ENCODE measurements at places on chromosomes 12 and 14.
A peak's percentile ranks its signal among the peaks of the same experiment; 100 is the strongest.

- DNase-seq, result no peak
Observed at GRCh38 chr12:58915037-58915436, 5.3 kb downstream of the LRIG3 start.

DNA sequence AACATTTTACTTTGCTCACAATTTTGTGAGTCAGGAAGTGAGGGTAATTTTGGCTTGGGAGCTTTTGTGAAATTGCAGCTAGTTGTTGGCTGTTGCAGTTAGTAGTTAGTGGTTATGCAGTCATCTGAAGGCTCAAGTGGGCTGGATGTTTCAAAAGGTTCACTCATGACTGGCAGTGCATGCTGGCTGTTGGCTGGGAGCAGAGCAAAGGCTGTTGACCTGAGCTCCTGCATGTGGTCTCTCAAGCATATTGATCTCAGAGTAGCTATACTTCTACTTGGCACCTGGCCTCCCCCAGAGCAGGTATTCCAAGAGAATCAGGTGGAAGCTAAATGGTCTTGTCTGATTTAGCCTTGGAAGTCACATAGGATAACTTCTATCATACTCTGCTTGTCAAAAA lies 414.1 kb upstream of the STXBP6 start:
- DNase-seq, result no peak

DNA sequence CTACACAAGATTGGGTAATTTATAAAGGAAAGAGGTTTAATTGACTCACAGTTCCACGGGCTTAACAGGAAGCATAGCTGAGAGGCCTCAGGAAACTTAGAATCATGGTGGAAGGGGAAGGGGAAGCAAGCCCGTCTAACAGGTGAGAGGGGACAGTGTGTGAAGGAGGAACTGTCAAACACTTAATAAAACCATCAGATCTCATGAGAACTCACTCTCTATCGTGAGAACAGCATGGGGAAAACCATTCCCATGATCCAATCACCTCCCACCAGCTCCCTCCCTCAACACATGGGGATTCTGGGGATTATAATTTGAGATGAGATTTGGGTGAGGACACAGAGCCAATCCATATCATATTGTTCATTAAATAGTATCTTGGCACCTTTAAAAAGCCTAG lies 56.1 kb downstream of the EPS8 start:
- no peak for DNase-seq

- no peak for DNase-seq
Observed at GRCh38 chr12:96814200-96814599, 92.9 kb upstream of the NEDD1 start.

DNA sequence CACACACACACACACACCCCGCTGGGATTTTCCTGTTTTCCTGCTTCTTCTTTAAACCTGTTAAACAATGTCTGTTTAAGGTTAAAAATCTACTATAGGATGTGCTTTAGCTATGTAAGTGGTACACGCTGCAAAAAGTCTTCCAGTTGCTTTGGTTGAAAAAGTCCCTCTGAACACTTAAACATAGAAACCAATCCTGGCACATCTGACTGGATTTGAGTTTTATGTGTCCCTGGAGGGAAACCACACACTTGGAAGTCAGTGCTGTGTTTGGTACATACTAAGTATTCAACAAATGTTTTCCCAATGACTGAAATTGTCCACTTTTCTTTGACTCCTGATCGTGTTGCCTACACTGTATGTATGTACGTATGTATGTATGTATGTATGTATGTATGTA lies 22.0 kb downstream of the CFL2 start:
- no peak for DNase-seq

- no peak for DNase-seq
Observed at GRCh38 chr12:32586390-32586789, 92.7 kb upstream of the DNM1L start.

DNA sequence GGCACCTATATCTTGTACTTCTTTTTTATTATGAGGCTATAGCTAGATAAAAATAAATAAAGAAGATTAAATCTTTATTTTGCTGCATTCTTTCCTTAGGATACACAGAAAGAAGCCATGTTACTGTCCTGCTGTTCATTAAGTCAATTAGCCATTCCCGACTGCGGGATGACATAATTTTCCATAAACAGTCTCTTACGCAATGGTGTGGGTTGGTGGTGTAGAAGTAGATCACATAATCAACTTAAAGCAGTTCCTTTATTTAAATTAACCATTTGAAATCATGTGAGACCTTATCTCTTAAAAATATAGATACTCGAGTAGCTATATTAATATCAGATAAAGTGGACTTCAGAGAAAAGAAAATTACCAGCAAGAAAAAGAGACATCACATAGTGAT lies 40.2 kb downstream of the TAOK3 start:
- no peak for DNase-seq

GRCh38 chr12:104551-105081 lies 38.0 kb downstream of the IQSEC3 start:
- DNase-seq, result no peak

- DNase-seq, result no peak
Observed at GRCh38 chr14:47539031-47539461, 136.4 kb downstream of the MDGA2 start.

DNA sequence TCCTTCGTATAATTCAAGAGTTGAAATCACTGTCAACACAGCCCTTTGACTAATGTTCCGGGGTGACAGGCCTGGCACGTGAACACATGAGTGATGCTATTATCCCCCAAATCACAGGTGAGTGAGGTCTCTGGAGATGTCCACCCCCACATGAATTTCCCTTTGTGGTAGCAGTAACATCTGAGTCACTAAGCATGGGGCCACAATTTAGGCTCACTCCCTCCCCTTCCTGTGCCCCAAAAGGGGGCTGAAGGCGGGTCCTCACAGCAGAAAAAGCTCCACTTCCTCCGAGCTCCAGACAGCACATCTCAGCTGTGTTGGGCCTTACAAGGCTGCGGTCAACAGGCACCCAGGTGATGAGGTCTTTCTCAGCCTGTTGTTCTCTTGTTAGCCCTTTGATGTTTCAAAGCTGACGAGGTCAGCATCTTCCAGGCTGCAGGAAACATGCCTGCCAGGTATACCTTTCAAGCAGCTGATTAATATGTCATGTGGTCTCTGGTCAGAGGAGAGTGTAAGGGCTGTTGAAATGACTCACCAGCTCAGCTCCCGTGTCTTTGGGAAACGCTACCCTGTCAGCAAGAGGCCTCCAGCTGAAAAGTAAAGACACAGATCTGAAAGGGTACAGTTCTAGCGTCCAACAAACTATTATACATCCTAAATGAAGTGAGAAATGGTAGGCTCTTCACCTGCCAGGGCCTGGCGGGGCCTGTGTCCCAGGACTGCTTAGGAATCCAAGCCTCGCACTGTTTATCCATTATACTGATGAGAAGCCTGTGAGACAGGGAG lies 107.3 kb downstream of the ZFP36L1 start:
- peak; percentile 51 for DNase-seq

DNA sequence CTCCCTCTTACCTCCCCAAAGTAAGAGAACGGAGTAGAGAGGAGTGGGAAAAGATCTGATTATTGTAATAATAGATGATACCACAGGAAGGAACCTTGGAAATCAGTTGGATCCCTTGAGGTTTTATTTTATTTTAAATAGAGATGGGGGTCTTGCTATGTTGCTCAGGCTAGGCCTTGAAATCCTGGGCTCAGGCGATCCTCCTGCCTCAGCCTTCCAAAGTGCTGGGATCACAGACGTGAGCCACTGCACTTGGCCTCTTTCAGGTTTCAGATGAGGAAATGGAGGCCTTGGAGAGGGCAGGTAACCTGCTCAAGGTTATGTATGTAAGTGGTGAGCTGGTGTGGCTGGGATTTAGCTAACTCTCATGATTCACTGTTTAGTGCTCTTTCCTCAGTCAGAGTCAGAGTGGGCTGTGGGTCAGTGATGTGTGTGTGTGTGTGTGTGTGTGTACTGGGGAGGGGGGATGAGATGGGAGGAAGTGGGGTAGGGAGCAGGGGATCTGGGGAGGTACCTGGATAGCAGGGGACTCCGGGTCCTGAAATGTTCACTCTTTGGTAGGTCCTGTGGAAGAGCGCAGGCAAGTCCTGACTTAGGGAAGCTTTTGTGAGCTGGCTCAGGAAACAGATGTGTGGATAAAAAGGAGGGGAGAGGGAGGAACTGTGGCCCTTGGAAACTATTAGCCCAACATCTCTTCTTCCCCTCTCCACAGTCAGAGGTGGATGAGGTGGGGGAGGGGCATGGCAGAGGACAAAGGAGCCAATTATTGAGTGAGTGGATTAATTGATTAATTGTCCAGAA lies 4.7 kb upstream of the CISTR start:
- no peak for DNase-seq

- DNase-seq, result no peak
Observed at GRCh38 chr14:60188115-60188514, 22.9 kb upstream of the DHRS7 start.

DNA sequence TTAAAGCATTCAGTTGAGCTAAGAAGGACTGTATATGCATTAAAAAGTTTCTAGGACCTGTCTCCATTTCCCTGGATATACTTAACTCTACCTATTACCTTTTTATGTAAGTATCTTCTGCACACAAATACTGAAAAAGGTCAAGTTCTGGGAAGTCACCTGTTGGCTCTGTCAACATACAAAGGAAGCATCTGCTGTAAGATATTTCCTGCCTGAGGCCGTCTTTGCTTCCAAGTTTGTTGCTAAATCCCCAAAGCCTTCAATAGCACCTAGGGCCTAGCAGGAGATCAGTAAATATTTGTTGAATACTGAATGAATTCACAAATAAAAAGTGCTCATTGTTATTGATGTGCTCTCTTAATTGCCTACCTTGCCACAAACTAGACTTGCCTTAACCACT lies 188.4 kb downstream of the DUSP6 start:
- DNase-seq, result no peak

GRCh38 chr12:325906-326305 lies 63.2 kb downstream of the KDM5A start:
- no peak for DNase-seq

DNA sequence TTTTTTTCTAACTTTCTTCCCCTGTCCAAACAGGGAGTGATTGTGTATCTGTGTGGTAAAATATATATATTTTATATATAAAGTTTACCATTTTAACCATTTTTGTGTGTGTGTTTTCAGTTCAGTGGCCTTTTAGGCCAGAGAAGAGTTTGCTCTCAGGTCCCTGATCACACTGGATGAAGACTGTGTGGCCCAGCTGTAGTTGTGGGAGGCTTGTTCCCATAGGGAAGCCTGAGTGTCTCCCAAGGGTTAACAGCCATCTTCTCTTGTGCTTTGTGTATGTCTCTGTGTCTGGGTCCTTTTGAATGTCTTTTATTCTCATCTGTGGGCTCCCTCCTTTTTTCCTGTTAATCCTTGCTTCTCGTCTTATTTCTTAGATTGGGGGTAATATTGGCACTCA lies 23.4 kb downstream of the CGRRF1 start:
- no peak for DNase-seq

GRCh38 chr14:75495399-75495798 lies 26.9 kb upstream of the BATF start:
- no peak for DNase-seq

GRCh38 chr12:70353780-70354660 lies 12.1 kb upstream of the KCNMB4 start:
- no peak for DNase-seq

DNA sequence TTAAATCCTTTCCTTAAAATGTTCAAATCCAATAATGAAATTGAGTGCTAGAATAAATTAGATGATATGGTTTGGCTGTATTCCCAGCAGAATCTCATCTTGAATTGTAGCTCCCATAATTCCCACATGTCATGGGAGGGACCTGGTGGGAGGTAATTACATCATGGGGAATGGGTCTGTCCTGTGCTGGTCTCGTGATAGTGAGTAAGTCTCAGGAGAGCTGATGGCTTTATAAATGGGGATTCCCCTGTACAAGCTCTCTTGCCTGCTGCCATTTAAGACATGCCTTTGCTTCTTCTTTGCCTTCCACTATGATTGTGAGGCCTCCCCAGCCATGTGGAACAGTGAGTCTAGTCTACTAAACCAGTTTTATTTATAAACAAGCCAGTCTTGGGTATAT lies 508.5 kb downstream of the ETNK1 start:
- no peak for DNase-seq

DNA sequence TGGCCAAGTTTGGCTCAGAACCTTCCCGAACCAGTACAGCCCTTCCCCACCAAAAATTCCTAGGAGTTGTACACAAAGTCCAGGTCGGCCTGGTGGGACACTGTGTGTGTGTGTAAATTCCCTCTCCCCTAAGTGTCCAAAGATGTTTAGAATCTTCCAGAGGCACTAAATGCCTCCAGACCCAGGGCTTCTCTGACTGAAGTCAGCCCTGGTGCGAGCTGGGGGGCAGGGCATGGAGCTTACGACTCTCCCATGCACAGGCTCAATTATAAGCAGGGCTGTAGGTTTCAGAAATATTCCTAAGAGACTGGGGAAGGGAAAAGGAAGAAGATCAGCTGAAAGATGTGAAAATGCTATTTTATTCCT lies 106.9 kb upstream of the ATF7IP start:
- DNase-seq, result no peak

GRCh38 chr14:26323869-26324268 lies 274.0 kb downstream of the NOVA1 start:
- DNase-seq, result no peak

GRCh38 chr12:57766464-57767304 lies at the start of gene CYP27B1:
TSS of gene CYP27B1 (minus strand) at chr12:57767078. CDS start at chr12:57767041, 37 bp downstream.
- no peak for DNase-seq

- no peak for DNase-seq
Observed at GRCh38 chr14:32693114-32693513, 245.6 kb upstream of the NPAS3 start.

- no peak for DNase-seq
Observed at GRCh38 chr12:26833743-26834490, 923 bp upstream of the ITPR2 start.

DNA sequence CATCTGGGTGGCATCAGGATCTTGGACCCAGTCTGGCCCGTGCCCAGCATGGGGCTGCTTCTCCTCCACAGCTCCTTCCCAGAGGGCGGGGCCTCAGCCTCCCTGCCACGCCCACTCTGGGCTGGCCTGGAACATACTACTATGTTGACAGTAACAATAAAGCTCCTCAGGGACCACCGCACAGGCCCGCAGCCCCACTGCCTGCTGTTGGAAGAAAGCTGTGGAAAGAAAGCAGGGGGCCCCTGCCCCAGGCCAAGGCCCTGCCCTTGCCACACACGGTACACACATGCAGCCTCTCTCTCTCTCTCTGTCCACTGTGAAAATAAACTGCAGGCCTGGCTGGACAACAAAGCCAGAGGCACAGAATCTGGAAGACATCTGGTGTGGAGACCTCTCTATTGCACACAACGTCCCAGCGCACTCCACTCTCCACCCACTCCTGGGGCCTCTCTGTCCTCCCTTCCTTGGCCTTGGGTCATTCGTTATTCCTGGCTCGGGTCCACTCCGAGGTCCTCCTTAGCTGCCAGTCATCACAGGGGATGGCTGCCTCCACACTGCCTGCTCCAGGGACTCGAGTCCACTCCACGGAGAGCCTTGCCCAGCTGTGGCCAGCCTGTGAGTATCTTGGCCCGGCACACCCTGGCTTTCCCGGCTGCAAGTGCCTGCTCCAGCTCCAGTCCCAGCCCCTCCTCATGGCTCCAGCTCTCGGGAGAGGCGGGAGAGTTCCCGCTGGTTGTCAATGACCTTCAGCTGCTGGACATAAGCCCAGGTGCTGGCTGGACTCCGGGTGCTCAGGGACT lies 11.8 kb upstream of the ENDOU start:
- DNase-seq, result no peak

GRCh38 chr14:71555654-71556559 lies 376.3 kb upstream of the RGS6 start:
- peak; percentile 67 for DNase-seq
